ENCODE measurements at places on chromosomes 12 and 14.

GRCh38 chr14:41749429-41749828, 142.8 kb downstream of the LRFN5 start:
- no peak for DNase-seq

DNA sequence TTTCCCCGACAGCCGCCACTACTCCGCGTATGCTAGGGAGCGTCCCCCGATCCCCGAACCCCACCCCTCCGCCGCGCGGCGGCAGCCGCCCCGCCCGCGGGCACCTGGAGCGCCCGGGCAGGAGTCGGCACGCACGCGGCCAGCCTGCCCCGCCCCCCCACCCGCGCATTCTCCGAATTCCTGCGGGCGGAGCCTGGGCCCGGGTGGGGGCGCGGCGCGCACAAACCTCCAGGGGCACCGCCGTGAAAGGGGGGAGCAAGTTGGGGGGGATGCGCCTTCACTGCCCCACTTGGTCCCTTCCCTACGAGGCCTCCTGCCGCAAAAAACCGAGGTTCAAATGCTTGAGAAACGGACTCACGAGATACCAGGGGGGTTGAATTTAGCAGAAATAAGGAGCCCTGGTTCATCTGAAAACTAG, 1.7 kb downstream of the AJUBA start:
- DNase-seq: peak; percentile 13

GRCh38 chr14:100334904-100335303, 11.8 kb downstream of the SLC25A47 start:
- no peak for DNase-seq

DNA sequence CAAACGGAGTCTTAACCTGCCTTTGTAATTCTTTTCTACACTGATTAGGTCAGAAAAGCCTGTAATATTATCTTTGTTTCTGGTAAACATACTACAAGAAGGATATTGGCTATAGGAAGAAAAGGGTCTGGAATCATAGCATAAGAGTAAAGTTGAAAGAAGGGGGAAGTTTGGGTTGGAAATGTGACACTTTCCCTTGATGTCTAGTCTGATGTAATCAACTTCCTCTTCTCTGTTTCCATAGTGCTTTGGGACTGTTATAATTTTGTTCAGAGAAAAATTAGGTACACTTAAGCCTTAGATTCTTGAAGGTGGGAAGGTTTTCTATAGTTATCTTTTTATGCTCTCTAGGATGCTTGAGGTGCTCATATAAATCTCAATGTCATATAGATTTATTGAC, 322.2 kb downstream of the AEBP2 start:
- no peak for DNase-seq

GRCh38 chr12:127192391-127192790, 1074.6 kb upstream of the TMEM132C start:
- DNase-seq: no peak

DNA sequence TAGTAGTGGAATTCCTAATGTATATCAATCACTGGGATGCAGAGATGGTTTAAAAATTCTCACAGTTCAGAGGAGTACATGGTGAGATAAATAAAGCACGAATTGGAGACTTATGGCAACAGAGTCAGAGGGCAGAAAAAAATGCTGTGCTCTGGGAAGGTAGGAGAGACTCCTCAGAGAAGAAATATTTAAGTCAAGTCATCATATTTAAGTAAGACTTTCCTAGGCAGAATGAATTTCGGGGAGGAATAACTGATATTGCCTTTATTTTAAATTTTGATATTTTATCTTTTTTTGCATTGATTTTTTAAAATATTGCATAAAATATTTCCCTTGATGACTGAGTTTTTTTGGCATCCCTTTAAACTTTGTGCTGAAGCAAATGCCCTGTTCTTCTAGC, 67.4 kb downstream of the OTOGL start:
- no peak for DNase-seq

- DNase-seq: no peak
Observed at GRCh38 chr12:2833327-2833726, 1.5 kb downstream of the NRIP2 start.

GRCh38 chr12:49094975-49095365, 369 bp upstream of the DHH start:
- DNase-seq: no peak

DNA sequence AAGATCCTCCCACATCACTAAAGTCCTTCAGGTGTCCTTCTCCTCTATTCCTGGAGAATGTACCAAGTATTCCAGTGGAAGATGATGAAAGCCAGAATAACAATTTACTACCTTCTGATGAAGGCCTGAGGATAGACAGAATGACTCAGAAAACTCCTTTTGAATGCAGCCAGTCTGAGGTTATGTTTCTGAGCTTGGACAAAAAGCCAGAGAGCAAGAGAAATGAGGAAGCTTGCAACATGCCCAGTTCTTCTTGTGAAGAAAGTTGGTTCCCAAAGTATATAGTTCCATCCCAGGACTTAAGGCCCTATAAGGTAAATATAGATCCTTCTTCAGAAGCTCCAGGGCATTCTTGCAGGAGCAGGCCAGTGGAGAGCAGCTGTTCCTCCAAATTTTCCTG, 54.6 kb upstream of the HELB start:
- no peak for DNase-seq

DNA sequence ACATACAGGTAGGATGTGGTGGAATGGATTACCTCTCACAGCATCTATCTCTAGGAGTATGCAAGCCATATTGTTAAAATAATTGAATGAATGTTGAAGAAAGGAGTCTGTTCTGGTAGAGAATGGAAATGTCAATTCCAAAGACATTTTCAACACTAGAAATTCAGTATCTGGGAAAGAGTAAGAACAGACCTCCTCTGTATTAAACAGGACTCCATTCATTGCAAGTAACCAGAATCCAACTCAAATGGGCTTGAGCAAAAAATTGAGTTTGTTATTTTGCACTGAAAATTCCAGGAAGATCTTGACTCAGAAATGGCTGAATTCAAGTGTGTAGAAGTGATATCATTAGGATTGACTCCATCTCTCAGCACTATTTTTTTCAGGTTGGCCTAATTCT, 168.1 kb downstream of the C12orf42 start:
- DNase-seq: no peak

DNA sequence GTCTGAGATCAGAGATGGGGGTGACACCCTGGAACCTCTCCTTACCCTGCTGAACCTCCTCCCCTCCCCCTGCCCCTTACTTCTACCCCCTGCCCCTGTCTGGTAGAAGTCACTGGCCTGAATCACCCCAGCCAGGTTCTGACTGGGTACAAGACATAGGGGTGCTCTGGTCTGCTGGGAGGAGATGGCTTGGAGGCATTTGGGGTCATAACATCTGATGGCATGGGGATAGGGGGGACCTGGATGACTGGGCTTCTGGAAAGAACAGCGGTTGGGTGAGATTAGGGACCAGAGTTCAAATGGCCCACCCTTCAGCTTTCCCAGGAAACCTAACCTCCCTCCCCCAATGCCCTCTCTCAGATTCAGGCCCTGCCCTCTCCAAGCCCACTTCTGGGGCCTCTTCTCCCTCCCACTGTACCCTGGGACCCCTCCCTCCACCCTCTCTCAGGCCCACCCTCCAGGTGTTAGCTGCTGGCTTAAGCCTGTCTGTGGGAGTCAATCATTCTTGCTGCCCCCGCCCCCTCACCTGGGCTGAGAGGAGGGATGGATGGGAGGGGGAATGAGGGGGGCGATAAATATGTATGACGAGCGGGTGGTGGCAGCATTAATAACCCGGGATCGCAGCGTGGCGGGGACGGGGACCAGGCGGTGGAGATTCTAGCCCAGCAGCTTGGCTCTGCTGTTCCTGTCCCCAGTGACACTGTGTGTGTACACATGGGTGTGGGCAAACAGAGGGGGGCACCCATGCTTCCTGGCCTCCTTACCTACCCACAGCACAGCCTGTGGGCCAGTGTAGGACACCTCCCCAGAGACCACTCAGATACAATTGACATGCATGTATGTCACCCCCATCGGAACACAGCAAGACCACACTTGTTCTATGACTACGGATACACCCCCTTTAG, 5.9 kb downstream of the NXPH4 start:
- no peak for DNase-seq

- DNase-seq: no peak
Observed at GRCh38 chr12:99027461-99027860, 382.4 kb downstream of the APAF1 start.

GRCh38 chr12:4829793-4830162, 79.9 kb upstream of the KCNA1 start:
- DNase-seq: no peak

DNA sequence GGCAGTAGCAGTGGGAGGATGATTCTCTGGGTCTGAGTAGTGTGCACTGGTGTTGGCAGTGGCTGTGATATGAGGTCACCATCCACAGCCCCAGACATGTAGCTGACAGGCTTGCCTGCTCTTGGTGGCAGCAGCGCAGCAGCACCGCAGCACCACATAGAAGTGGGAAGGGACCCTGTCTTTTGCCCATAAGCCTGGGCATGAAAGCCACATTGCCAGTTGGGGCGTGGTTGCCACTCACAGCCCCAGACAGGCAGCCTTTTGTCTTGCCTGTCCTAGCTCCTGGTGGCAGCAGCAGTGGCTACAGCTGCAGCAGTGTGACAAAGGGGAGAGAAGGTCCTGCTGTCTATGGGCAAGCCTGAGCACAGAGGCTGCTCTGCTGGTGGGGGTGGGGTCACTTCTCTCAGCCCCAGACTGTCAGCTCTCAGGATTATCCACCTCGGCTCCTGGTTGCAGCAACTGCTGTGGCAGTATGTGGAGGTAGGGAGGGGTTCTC, 71.5 kb downstream of the BRMS1L start:
- no peak for DNase-seq

DNA sequence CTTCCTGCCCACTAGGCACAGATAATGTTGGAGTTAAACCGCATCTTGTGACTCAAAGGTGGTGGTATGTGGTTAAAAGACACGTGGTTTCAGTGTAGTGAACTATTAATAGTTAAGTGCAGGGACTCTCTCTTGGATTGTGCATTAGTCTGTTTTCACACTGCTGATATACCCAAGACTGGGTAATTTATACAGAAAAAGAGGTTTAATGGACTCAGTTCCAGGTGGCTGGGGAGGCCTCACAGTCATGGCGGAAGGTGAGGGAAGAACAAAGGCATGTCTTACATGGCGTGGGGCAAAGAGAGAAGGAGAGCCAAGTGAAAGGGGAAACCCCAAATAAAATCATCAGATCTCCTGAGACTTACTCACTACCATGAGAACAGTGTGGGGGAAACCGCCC, 362.3 kb downstream of the GLT1D1 start:
- no peak for DNase-seq

- no peak for DNase-seq
Observed at GRCh38 chr12:11513288-11513687, 117.9 kb upstream of the PRB2 start.

- DNase-seq: no peak
Observed at GRCh38 chr14:24376448-24377070, 8.6 kb downstream of the NFATC4 start.

GRCh38 chr14:85027681-85028370, 502.1 kb upstream of the FLRT2 start:
- DNase-seq: no peak

GRCh38 chr12:117872546-117873169, 96.1 kb downstream of the KSR2 start:
- no peak for DNase-seq
